ENCODE measurements at places on chromosomes 2 and 18.

DNA sequence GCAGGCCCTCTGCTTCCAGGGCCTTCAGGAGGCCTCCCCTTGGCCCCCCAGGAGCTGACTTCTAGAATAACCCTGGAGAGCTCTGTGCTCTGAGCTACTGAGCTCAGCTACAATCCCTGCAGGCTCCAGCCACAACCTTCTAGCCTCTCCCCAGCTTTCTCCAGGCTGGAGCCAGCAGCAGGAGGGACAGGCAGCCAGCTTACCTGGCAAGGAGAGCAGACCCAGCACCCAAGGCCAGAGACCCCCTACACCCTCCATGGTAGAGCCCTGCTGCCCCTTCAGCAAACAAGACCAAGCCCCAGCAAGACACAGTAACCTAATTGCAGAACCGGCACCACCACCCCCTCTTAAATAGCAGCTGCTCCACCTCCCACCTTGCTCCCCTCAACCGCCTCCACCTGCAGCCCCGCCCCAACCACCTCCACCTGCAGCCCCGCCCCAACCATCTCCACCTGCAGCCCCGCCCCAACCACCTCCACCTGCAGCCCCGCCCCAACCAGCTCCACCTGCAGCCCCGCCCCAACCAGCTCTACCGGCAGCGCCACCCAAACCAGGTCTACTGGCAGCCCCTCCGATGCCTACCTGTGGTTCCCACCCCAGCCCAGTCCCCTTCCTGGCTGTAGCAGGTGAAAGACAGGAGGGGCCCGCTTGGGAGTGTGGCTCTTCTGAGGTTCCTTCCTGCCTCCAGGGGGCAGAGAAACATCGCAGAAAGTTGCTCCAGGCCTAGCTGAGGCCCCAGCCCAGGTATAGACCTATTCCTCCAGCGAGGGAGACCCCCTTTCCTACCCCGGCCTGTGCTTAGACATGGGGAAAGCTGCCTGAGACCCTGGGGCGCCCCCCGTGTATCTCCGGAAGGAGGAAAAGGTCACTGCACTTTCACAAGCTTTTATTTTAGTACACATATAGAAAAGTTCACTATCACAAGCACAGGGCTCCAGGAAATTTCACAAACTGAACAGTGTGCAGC lies at the start of gene ASTL:
Gene ASTL, minus strand, starts transcription at position 324 of the 967 bp plus-strand sequence. Its CDS starts 66 bp downstream, at position 258.
- peak; percentile 84 for DNase-seq

GRCh38 chr2:80438686-80439085 lies 134.1 kb upstream of the LRRTM1 start:
- no peak for DNase-seq

- no peak for DNase-seq
Observed at GRCh38 chr2:112277596-112278220, 2.3 kb downstream of the ZC3H6 start.

DNA sequence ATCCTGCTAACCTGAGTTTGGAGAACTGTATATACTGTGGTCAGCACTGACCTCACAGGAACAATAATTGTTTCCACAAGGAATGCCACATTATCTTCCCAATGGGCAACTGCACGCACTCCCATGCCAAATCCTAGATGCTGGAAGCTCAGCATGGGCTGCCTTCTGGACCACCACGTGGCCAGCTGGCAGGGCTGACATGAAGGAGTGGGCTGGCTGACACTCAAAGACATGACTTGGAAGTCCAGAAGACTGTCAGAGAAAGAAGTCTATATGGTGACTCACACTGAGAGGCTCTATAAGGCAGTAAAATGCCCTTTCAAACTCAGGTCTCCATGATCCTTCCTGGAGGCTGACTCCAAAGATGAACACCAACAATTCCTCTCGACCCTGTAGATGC lies 98.4 kb upstream of the RNF152 start:
- no peak for DNase-seq

GRCh38 chr2:160477032-160477431 lies 16.6 kb downstream of the RBMS1 start:
- no peak for DNase-seq

DNA sequence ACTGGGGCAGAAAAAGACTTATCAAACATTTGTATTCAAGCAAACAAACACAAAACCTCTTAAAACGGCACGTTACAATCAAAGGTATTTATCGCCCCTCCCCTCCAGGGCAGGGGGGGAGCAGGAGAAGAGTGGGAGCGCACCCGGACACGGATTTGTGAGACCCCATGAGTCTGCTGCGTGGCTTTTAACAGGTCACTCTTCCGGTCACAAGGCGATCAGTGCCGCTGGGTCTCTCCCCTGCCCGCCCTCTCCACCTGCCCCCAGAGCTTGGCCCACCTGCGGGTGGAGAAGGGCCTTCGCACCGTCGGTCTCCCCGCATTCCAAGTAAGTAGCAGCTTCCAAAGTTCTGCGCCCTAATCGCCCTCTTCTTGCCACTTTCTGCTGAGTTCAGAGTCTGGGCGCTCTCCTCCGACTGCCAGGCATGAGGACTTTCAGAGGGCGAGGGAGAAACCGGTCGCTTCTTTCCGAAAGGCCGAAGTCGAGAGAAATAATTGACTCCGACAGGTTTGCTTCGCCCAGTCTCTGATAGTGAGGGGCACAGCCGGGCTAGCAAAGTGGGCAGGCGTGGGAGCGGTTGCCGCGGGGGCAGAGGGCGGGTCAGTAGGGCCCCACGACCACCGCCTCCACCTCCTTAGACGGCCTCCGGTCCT lies 800 bp downstream of the RPRM start:
- no peak for DNase-seq

- no peak for DNase-seq
Observed at GRCh38 chr18:8701546-8702118, 3.7 kb upstream of the MTCL1 start.

DNA sequence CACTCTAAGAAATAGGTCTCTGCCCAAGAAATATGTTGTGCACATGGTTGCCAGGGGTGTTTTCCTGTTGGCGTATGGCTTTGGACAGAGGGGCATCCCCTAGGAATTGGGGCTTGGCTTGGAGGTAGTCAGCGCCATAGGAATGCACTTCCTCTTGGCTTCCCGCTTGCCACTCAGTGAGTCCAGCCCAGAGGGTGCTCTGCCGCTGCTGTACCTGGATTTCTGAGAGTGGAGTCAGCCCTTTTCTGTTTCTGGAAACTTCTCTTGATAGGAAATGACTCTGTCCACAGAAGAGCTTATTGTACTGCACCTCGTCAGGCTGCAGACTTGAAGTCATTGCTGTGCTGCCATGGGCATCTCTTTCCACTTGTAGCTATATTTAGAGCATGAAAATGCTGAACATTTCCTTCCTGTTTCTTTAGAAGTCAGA lies 116.7 kb upstream of the MGAT5 start:
- DNase-seq, result no peak

GRCh38 chr18:2407961-2408360 lies 163.3 kb downstream of the METTL4 start:
- DNase-seq, result no peak

DNA sequence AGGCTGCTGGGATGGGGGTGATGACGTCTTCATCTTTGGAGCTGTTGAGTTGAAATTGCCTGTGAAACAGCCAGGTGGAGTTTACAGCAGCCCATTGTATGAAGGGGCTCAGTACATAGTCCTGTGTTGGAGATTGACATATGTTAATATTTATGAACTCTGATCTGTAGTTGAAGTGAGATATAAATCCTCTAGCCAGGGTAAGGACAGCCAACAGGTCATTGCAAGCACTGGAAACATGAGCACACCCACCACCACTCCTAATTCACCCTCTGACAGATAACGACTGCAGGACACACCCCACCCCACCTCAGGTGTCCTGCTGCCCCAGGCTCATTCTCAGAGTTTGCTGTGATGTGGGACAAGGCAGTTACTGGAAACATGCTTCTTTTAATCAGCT lies 112.4 kb upstream of the TRIB2 start:
- no peak for DNase-seq

DNA sequence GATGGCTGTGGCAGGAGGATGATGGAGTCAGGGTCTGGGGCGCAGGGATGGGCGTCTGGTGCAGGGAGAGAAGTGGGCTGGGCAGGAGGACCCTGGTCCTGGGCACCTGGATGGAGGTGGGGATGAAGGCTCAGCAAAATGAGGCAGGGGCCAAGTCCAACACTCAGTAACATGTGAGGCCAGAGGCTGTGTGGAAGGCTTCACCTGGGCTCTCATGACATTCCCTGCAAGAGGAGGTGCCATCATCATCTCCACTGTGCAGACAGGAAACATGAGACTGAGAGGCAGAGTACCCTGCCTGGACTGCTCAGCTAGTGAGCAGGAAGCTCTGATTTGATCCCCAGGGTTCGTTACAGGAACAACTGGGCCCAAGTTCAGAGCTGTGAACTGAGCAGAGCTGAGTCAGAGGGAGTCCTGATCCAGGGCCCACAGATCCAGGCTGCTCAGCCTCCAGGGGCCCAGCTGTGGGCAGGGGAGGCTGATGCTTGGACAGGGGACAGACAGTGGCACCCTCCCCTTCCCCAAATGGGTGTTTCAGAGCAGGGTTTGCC lies 36.9 kb downstream of the HJURP start:
- DNase-seq, result no peak

- DNase-seq, result no peak
Observed at GRCh38 chr2:85850451-85850850, 38.3 kb downstream of the ST3GAL5 start.

DNA sequence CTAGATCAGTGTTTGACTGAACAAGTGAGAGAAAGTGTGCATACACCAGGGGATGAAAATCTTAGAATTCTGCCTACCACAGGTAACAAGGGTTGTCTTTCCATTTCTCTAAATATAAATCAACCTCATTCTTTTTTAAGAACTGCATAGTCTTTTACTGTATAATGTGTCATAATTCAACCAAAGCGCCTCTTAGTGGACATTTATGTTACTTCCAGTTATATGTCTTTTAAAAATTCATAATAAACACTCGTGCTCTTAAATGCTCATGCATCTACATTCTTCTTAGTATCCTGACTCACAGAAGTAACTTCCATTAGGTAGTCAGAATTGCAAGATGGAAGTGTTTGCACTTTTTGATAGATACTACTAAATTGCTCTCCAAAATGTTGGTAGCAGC lies 76.2 kb downstream of the CHRNA1 start:
- no peak for DNase-seq

GRCh38 chr18:10142056-10142455 lies 228.2 kb downstream of the VAPA start:
- no peak for DNase-seq

GRCh38 chr2:240236217-240237111 lies 96.0 kb upstream of the OTOS start:
- no peak for DNase-seq

DNA sequence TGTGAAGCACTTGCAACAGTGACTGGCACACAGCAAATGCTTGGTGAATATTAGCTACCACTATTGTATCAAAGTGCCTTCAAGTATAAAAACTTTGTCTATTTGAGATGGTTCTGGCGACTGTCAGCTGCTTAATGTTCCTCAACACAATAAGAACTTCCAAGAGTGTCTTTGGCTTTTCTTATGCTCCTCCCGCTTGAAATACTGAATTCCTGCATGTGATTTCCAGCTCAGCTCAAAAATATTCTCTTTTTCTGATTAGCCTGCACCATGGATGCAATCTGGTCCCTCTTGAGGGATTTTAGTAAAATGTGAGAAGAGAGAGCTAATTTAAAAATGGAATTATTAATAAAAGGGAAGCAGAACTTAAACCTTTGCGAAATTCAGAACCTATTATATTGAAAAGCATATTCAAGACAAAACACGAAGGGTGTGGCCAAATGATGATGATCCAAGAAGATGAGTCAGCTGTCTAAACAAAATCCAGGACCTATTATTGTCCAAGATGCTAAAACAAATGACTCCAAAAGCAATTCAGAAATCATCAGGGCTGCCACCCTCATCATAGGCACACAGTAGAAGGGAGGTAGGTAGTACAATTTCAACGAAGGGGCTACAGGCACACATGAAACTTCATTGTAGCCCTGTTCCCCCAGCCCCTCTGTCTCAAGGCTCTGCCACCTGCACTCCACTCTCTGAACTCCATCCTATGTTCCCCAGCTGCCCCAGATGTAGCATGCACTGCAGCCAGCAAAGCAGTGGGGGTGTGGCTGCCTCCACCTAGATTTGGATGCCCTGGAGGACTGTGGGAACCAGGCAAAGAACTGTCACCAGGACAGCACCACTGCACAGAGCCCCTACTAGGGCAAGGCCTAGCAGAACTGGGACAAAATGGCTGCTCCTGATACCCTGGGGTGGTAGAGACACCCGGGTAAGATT lies 190.1 kb downstream of the ZNF385B start:
- DNase-seq, result no peak

- no peak for DNase-seq
Observed at GRCh38 chr2:106175086-106175850, 18.8 kb downstream of the UXS1 start.

- no peak for DNase-seq
Observed at GRCh38 chr2:104047516-104047915, 806.4 kb upstream of the POU3F3 start.

GRCh38 chr2:192465141-192465540 lies 270.4 kb upstream of the TMEFF2 start:
- DNase-seq, result no peak

DNA sequence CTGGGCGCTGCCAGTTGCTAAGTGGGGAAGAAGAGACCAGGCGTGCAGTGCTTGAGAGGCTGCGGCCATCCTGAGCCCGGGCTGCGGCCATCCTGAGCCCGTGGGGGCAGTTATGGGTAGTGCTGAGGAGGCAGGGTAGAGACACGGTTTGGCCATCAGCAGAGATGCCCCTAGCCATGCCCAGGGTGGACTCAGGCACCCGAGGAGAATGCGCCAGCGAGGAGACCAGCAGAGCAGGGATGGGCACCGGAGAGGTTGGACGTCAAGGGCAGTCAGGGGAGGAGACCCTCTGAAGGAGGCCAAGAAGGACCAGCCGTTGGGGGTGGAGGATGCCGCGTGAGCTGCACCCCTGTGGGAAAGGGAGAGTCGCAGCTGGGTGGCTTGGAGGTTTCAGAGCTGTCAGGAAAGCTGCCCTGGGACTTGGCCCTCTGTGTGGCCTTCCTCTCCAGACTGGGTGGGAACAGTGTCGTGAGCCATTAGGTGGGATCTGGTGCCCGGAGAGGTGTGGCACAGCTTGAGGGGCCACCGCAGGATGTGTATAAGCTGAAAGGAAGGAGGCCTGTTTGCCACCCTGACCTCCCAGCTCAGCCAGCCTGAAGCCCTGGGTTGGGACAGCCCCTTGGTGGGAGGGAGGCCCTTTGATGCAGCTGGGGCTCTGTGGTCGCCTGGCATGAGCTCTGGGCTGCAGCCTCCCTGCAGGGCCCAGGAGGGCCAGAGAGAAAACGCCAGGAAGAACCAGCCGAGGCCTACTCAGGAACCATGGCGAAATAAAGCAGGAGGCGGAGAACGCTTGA lies 56.0 kb downstream of the SH3BP4 start:
- DNase-seq, result no peak

GRCh38 chr2:121235542-121235941 lies 49.5 kb downstream of the TFCP2L1 start:
- DNase-seq, result no peak

- no peak for DNase-seq
Observed at GRCh38 chr2:136284226-136285119, 166.5 kb upstream of the CXCR4 start.

DNA sequence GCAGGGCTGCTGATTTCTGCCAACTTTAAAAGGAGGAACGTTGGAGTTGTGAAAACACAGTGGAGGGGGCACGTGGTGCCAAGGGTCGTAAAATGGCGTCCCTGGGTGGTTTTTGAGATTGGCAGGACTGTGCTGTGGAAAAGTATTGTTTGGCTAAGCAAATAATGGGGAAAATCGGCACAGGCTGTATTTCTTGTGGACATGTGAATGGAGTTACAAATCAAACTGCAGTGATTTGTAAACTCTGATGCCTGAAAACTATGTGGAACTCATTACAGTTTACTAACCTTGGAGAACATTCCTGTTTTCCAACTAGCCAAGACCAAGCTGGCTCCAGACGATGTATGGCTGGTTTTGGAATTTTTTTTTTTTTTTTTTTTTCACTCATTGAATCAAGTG lies 68.7 kb downstream of the KCTD1 start:
- DNase-seq, result no peak
